ENCODE measurements at places on chromosomes 5 and 9. TPM values are rescaled to one million over a fixed set of nuclear protein-coding genes. Genes with fewer than 3 reads are reported as not detected.

IL6ST gene
- total RNA-seq, result 53.8 TPM

TYRP1 gene
- not detected for total RNA-seq

PROB1 gene
- 0.96 TPM for total RNA-seq

ELAVL2 gene
- not detected for total RNA-seq

SH3GL2 gene
- total RNA-seq, result not detected

PLAC8L1 gene
- total RNA-seq, result not detected

FAXDC2 gene
- 1.4 TPM for total RNA-seq

SH3RF2 gene
- not detected for total RNA-seq

MARVELD2 gene
- total RNA-seq, result not detected

DNA sequence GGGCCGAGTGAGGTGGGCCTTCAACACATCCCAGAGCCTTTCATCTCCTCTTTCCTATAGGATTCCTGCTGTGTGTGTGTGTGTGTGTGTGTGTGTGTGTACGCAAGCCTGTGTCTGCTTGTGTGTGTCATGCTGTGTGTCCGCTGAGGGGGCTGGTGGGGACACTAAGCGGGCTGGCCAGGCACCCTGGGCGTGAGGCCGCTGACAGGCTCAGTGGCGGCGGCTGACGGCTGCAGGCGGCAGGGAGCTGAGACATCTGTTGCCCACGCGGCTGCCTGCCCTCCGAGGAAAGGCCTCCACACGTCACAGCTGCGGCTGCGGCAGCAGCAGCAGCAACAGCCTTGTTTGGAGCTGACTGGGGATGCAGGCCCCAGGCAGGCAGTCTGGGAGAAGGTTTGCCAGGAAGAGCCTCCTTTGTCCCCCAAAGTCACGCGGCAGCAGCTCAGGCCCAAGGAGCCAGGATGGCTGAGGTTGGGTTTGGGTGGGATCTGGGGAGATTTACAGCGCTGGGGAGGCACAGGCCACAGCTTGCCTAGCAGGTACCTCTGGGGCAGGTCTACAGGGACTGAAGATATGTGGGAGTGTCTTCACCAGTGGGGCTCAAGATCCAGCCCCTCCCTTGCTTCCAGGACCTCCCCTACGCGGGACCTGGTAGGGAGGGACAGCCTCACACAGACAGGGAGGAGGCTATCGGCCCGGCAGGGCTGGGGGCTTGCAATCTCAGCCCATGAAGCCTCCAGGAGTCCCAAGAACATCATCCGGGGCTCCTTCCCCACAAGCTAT, 1.8 kb downstream of the PDLIM4 start:
- H3K4me1 ChIP-seq, result peaks cover 10% of the 10 kb centered on the region
- no peak for DNase-seq
- H3K36me3 ChIP-seq, result no peaks in the 10 kb centered on the region
- no peak overlapping the region for H3K27ac ChIP-seq
- peaks cover 17% of the 10 kb centered on the region for H3K27me3 ChIP-seq
- no peak overlapping the region for H3K4me3 ChIP-seq

- peaks cover 13% of the 10 kb centered on the region for H3K27me3 ChIP-seq
- no peak overlapping the region for H3K4me3 ChIP-seq
- H3K36me3 ChIP-seq, result no peaks in the 10 kb centered on the region
- DNase-seq, result no peak
- no peak overlapping the region for H3K27ac ChIP-seq
- H3K4me1 ChIP-seq, result peaks cover 40% of the 10 kb centered on the region
Measured at GRCh38 chr9:114501796-114502682, 3.2 kb downstream of the WHRN start.

DNA sequence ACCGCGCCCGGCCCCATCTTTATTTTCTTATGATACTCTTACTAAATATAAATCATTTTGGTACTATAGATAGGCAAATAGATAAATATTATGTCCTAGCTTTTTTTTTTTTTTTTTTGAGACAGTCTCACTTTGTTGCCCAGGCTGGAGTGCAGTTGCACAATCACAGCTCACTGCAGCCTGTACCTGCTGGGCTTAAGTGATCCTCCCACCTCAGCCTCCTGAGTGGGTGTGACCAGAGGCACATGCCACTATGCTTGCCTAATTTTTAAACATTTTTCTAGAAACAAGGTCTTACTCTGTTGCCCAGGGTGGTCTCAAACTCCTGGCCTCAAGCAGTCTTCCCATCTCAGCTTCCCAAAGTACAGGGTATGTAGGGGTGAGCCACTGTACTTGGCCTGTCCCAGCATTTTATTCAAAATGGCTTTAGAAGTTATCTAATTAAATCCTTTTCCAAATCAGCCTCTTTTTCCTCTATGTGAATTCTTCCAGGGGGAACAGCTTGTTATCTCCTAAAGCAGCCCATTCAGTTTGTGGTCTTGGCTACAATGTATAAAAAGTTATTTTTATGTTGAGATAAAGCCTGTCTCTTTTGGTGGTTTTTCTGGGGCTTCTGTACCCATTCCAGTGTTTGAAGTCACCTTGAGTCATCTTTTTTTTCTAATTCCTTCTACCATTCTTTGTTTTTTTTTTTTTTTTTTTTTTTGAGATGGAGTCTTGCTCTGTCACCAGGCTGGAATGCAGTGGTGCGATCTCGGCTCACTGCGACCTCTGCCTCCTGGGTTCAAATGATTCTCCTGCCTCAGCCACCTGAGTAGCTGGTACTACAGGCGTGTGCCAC, 12.1 kb downstream of the MELK start:
- H3K27ac ChIP-seq, result no peak overlapping the region
- H3K27me3 ChIP-seq, result no peaks in the 10 kb centered on the region
- no peaks in the 10 kb centered on the region for H3K4me1 ChIP-seq

DNA sequence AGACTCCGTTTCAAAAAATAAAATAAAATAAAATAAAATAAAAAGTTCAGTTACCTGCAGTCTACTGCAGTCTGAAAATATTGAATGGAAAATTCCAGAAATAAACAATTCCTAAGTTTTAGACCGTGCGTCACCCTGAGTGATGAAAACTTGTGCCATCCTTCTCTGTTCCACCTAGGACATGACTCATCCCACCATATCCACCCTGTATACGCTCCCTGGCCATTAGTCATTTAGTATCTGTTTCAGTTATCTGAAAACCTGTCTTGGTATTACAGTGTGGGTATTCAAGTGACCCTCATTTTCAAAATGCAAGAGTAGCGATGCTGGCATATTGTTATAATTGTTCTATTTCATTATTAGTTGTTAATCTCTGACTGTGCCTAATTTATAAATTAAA, 51.8 kb upstream of the TEX48 start:
- no peaks in the 10 kb centered on the region for H3K36me3 ChIP-seq
- no peak overlapping the region for H3K27ac ChIP-seq
- no peak overlapping the region for H3K4me3 ChIP-seq
- no peak for DNase-seq
- H3K27me3 ChIP-seq, result no peaks in the 10 kb centered on the region

GRCh38 chr5:132176987-132177386, 50.7 kb downstream of the P4HA2 start:
- no peak overlapping the region for H3K4me3 ChIP-seq
- no peak for DNase-seq

DNA sequence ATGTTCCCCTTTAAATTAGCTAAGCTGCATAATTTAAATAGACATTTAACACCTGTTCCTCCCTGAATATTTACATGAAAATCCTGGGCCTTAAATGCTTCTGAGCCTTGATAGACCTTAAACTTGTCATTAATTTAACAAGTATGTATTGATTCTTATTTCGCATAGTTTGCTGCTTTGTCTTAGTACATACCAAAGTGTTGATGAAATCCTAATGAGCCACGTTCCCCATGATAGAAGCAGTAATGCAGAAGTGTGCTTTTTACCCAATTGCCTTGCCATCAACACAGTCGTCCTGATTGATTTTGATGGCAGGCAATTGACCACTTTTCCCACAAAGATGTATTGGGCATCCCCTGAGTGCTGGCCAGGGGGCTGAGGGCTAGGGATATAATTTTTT, 213.5 kb downstream of the SGCD start:
- no peaks in the 10 kb centered on the region for H3K36me3 ChIP-seq
- H3K4me1 ChIP-seq, result no peaks in the 10 kb centered on the region
- no peak for DNase-seq
- no peak overlapping the region for H3K27ac ChIP-seq
- H3K4me3 ChIP-seq, result no peak overlapping the region
- peaks cover 2% of the 10 kb centered on the region for H3K27me3 ChIP-seq

DNA sequence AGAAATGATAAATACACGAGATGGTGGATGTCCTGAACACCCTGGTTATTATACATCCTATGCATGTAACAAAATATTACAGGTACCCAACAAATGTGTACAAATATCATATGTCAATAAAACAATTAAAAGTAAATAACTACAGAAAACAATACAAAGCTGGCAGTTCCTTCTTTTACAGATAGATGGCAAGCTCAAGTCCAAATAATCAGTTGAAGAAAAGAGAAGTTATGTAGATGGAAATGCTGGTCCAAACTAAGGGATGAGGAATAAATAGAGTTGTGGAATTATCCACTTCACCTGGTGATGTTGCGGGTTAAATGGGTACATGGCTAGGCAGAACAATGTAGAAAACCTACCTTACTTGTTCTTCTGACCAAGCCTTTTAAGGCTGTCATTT, 79.4 kb downstream of the PALM2AKAP2 start:
- H3K27me3 ChIP-seq, result no peaks in the 10 kb centered on the region
- no peak for DNase-seq
- no peak overlapping the region for H3K4me3 ChIP-seq
- H3K36me3 ChIP-seq, result no peaks in the 10 kb centered on the region
- no peaks in the 10 kb centered on the region for H3K4me1 ChIP-seq

GRCh38 chr9:135471791-135472640, 7.6 kb upstream of the PPP1R26 start:
- no peak overlapping the region for H3K27ac ChIP-seq
- no peak overlapping the region for H3K4me3 ChIP-seq
- H3K36me3 ChIP-seq, result no peaks in the 10 kb centered on the region
- H3K4me1 ChIP-seq, result peaks cover 4% of the 10 kb centered on the region
- no peaks in the 10 kb centered on the region for H3K27me3 ChIP-seq
- no peak for DNase-seq

DNA sequence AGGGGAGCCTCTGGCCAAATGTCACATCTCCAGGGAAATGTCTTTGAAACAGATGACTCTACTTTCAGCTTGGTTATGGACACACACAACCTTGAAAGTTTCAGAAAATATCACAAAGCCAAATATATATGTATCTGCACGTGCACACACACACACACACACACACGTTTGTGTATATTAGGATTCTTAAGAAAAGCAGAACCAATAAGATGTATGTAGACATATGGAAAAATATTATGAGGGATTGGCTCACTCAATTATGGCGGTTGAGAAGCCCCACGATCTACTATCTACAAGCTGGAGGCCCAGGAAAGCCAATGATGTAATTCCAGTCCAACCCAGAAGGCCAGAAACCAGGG, 194.9 kb downstream of the PALM2AKAP2 start:
- no peak for DNase-seq
- H3K4me3 ChIP-seq, result no peak overlapping the region
- H3K36me3 ChIP-seq, result no peaks in the 10 kb centered on the region
- H3K27ac ChIP-seq, result peak overlapping the region; percentile 50

- peaks cover 14% of the 10 kb centered on the region for H3K36me3 ChIP-seq
- peak within 1 kb of the TSS; percentile 56 for H3K4me3 ChIP-seq
- H3K27me3 ChIP-seq, result no peaks in the 10 kb centered on the region
- peak; percentile 85 for DNase-seq
- H3K27ac ChIP-seq, result peak within 1 kb of the TSS; percentile 37
- peaks cover 16% of the 10 kb centered on the region for H3K4me1 ChIP-seq
Measured at GRCh38 chr9:137551264-137552021, at the start of gene MRPL41. TSS of gene MRPL41 (plus strand) at chr9:137551879. CDS start at chr9:137552082, 203 bp downstream.

GRCh38 chr9:30522061-30522460, 1862.4 kb upstream of the ACO1 start:
- H3K4me1 ChIP-seq, result no peaks in the 10 kb centered on the region
- no peak for DNase-seq
- no peak overlapping the region for H3K27ac ChIP-seq
- no peaks in the 10 kb centered on the region for H3K36me3 ChIP-seq
- no peaks in the 10 kb centered on the region for H3K27me3 ChIP-seq

- H3K4me3 ChIP-seq, result no peak overlapping the region
- no peaks in the 10 kb centered on the region for H3K4me1 ChIP-seq
- H3K27ac ChIP-seq, result no peak overlapping the region
- peaks cover under 1% of the 10 kb centered on the region for H3K27me3 ChIP-seq
- DNase-seq, result no peak
- no peaks in the 10 kb centered on the region for H3K36me3 ChIP-seq
Measured at GRCh38 chr9:2628919-2629318, 7.3 kb downstream of the VLDLR start.

GRCh38 chr5:151696470-151697061, 9.9 kb upstream of the SPARC start:
- no peak overlapping the region for H3K4me3 ChIP-seq
- no peaks in the 10 kb centered on the region for H3K4me1 ChIP-seq
- no peaks in the 10 kb centered on the region for H3K27me3 ChIP-seq
- H3K36me3 ChIP-seq, result no peaks in the 10 kb centered on the region
- DNase-seq, result no peak

DNA sequence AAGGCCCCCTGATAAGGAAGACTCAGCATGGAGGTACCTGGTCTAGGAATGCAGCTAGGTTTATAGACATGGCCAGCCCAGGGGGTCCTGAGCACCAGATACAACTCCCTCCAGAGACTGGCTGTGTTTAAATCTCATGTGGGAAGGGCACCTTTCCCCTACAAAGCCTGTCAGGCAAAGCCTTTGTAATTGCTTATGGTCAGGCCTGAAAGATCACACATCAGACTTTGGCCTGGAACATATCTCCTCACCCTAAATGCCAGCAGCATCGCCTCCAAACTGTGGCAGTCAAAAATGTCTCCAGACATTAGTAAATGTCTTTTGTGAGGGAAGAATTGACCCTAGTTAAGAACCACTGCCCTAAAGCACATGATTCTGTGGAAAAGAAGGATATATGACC, 51.6 kb upstream of the MACIR start:
- H3K4me3 ChIP-seq, result no peak overlapping the region
- no peak for DNase-seq
- H3K27me3 ChIP-seq, result no peaks in the 10 kb centered on the region
- H3K36me3 ChIP-seq, result peaks cover 9% of the 10 kb centered on the region
- no peak overlapping the region for H3K27ac ChIP-seq

GRCh38 chr5:164672931-164673694, 1167.7 kb downstream of the MAT2B start:
- H3K4me1 ChIP-seq, result no peaks in the 10 kb centered on the region
- H3K27ac ChIP-seq, result no peak overlapping the region
- no peak for DNase-seq
- no peak overlapping the region for H3K4me3 ChIP-seq
- no peaks in the 10 kb centered on the region for H3K36me3 ChIP-seq

- H3K4me3 ChIP-seq, result no peak overlapping the region
- no peak for DNase-seq
- H3K36me3 ChIP-seq, result peaks cover 5% of the 10 kb centered on the region
- H3K27me3 ChIP-seq, result no peaks in the 10 kb centered on the region
Measured at GRCh38 chr9:5002811-5003210, 17.7 kb downstream of the JAK2 start.

- DNase-seq, result no peak
- no peaks in the 10 kb centered on the region for H3K27me3 ChIP-seq
- no peaks in the 10 kb centered on the region for H3K36me3 ChIP-seq
- no peak overlapping the region for H3K4me3 ChIP-seq
Measured at GRCh38 chr9:91075279-91075678, 273.7 kb downstream of the SYK start.

Measured in natural killer cell (primary cell).